ENCODE measurements at places on chromosomes 5 and 9.
A peak's percentile ranks its signal among the peaks of the same experiment; 100 is the strongest.

GRCh38 chr5:111518777-111519176 lies 6.4 kb upstream of the STARD4 start:
- DNase-seq, result no peak

GRCh38 chr5:105475401-105475800 lies 1912.8 kb upstream of the NUDT12 start:
- no peak for DNase-seq

DNA sequence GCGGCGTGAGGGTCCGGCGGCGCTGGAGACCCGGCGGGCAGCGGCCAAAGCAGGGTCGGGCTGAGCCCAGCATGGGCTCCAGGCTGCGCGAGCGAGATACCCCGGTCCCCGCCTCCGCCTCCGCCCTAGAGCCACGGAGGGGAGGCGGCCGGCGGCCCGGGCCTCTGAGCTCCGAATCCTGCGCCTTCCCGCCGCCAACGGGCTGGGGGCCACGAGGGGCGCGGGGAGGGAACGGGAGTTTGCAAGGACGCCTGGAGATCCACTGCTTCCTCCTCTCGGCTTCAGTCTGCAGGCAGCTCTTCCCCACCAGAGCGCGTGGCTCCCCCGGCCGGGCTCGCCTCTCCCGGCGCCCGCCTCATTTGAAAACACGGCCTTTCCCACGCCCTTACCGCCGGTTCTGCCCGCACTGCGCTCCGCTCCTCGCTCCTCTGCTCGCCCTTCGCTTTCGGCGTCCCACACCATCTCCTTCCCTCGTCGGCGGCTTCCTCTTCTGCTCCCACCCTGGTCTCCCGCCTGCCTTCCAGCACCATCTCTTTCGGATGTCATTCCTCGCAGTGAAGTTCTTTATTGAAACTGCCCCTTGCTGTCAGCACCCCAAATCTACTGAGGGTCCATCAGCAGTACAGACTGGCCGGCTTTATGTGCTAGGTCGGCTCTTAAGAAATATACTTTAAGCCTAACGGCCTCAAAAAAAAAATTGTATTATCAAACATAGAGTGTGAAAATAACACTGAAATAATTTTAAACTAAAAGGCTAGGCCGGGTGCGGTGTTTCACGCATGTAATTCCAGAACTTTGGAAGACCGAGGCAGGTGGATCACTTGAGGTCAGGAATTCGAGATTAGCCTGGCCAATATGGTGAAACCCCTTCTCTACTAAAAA lies 105.0 kb upstream of the FAM120A start:
- peak; percentile 8 for DNase-seq

DNA sequence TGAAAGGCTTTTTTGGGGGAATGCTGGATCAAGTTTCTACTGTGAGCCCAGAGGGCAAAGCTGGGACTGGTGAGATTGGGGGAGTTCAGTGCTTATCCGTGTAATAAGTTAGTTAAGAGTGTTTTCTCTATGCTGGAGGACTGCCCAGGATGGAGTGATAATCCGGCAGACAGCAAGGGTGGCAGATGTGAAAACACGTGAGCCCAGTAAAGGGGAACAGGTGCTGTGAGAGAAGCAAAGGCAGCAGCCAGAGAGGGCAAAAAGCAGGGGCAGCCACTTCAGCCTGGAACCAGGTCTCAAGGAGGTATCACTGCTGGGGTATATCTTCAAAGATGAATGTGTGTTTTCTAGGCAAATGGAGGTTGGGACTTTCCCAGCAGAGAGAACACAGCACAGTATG lies 53.9 kb downstream of the GALNT10 start:
- no peak for DNase-seq
